ENCODE measurements at places on chromosomes 3 and 15.

GRCh38 chr15:28881170-28881569, 4.6 kb upstream of the APBA2 start:
- DNase-seq = no peak

GRCh38 chr3:123122525-123123315, 55.9 kb downstream of the PDIA5 start:
- no peak for DNase-seq

DNA sequence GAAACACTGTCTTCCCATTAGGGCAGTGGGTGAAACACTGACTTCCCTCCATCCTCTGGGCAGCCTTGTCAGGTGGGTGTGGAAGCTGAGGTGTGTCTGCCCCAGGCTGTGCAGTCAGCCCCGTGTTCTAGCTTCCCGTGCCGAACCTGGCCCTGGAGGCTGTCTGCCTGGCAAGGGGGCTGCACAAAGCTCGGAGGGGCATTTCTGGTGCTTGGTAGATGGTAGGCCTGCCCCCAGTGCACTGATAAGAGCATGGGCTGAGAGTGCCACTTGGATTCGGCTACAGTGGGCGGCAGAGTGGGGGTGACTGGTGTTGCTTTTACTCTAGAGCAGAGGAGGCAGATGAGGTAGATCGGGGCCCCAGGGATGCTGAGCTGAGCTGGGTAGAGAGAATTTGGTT, 21.3 kb downstream of the IGF1R start:
- no peak for DNase-seq

DNA sequence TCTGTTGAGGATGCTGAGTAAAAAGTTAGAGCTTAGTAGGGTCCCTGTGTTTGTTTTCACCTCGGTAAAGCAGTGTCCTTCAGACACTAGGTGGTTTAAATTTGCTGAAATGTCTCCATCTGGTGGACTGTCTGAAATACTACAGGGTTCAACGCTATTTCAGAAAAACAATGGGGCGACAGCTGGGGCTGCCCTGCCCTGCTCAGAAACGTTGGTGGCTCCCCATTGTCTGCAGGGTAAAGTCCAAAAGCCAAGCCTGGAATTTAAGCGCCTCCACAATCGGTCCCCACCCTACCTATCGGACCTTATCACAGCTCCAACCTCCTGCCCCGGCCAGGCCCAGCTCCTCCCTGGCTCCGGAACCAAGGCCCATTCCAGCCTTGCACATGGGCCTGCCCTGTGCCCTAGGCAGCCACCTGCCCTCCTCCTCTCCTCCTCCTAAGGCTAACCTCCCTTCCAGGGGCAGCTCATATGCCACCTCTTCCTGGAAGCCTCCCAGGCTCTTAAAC, 4.3 kb upstream of the TSEN2 start:
- no peak for DNase-seq

- DNase-seq = no peak
Measured at GRCh38 chr3:159779883-159780282, 208.8 kb upstream of the IL12A start.

DNA sequence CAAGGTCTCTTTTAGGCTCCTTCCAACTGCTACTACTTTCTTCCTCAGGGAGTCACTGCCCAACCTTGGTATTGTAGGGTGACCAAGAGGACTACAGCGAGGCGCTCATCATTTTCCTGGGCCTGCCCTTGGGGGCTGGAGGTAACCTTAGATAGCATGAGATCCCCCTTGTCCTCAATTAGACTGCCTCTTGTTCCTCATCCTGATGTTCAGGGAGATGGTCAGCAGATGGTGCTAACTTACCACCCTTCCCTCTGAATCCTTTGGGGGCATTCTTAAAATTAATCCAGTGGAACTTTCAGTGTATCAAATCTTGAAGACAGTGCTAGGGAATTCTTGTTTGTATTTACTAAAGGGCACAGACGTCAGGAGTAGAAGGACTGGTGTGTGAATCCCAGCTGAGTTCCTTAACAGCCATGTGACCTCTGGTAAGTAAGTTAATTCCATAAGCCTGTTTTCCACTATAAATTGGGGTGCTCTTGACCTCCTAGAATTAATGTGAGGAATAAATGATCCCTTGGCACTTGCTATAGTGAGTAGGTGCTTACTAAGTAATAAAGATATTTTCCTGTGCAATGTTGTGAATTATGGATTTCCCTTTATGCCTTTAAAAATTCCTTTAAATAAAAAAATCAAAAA, 4.1 kb upstream of the CLPX start:
- no peak for DNase-seq

GRCh38 chr3:197424266-197424665, 125.9 kb upstream of the DLG1 start:
- no peak for DNase-seq

DNA sequence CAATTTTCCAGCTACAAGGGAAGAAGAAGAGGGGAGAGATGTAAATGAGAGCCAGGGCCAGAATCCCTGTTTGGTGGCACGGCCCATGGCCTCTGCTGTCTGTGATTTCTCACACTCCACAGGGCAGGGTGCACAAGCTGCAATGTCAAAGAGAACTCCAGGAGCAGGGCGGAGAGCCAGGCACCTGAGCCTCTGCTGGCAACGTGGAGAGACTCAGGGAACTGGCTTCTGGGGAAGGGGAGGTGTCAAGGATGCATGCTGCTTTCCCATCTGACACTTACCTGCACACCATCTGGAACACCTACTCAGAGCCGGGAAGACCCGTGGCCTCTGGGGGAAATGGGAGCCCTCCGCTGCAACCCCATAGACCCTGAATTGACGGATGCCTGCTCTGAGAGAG, 507.5 kb upstream of the NR2F2 start:
- no peak for DNase-seq

GRCh38 chr3:141371882-141372281, 3.6 kb downstream of the ZBTB38 start:
- no peak for DNase-seq

GRCh38 chr3:98779541-98780335, 16.6 kb downstream of the ST3GAL6 start:
- no peak for DNase-seq

- DNase-seq = no peak
Measured at GRCh38 chr3:57006179-57006657, 54.2 kb upstream of the SPATA12 start.

DNA sequence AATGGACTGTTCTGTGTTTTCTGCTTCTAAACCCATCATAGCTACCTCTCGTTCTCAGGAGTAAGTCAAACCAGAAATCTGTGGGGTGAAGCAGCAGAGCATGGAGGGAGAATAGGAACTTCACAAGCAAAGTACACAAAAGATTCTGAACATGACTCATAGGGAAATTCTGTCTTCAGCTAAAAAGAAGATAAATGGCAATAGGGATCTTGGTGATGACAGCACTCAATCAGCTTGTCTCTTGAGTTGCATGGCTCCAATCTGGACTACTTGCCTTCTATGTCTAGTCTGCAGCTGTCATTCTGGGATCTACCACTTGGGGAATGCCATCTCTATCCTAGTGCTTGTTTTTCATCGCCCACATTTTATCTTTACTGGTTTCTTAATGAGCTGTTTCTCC, 13.5 kb upstream of the GRAMD1C start:
- no peak for DNase-seq

DNA sequence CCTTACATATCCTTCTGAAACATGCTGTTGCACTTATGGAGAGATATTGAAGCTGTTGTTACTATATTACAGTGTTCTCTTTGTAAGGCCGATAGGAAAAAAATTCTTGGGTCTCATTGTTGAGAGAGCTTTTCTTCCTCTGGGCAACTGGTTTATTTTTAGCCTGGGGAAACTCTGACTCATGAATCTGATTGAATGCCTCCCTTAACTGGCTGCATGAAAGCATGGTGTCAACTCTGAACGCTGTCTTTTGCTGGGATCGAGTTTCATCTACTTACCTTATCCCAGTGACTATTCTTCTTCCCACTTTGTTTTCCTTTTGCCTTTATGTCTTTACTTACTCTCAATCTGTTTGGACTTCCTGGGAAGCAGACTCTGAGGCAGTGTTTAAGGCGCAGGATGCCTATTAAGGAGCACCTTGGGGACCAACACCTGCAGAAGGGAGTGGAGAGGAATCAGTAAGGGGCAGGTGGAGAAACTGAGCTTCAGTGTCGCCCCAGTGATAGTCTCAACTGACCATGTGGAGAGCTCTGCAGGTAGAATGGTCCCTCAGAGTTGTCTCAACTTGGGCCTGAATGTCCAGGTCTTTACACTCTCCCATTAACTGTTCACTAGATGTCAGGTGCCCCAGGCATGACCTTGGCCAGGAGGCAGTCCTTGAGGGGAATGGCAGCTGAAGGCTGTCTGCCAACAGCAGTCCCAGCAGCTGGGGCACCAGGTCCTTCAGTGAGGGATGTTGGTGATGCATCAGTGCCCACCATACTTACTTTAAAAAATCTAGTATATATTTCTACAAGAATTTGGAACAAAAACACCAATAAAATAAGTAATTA, 88.9 kb upstream of the CCNL1 start:
- no peak for DNase-seq

DNA sequence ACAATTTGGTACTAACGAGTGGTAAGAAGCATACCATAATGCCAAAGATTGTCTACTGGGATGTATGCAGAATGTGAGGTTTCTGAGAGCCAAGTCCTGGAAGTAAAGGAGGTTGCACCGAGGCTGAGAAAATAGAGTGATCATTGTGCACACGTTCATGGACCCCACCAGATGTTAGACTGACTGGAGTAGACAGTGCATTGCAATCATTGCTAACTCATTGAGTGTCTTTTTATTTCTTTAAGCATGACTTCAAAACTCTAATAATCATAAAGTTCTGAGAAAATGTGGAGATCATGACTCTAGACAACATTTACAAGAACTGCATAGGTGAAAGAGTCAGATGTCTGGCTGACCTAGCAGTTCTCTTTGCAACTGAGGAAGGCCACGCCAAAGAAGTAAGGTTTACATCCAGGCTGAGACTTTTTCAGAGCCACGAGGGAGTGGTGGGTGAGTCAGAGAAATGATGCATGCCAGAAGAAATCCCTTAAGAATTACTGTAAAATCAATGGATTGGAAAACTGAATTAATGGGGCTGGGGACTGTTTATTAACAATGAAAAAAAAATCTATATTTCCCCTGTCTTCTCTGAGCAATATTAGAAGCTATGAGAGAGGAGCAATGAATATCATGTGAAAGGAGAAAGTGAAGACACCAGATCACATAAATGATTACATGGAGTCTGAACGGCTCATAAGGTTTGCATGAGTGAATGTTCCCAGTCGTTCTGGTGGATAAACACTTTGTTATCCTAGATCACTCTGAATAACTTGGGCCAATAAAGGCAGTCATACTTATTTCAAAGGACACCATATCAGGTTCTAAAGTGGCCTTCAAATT, 76.0 kb upstream of the SLC25A26 start:
- no peak for DNase-seq

- DNase-seq = no peak
Measured at GRCh38 chr3:159831466-159831865, 157.2 kb upstream of the IL12A start.

DNA sequence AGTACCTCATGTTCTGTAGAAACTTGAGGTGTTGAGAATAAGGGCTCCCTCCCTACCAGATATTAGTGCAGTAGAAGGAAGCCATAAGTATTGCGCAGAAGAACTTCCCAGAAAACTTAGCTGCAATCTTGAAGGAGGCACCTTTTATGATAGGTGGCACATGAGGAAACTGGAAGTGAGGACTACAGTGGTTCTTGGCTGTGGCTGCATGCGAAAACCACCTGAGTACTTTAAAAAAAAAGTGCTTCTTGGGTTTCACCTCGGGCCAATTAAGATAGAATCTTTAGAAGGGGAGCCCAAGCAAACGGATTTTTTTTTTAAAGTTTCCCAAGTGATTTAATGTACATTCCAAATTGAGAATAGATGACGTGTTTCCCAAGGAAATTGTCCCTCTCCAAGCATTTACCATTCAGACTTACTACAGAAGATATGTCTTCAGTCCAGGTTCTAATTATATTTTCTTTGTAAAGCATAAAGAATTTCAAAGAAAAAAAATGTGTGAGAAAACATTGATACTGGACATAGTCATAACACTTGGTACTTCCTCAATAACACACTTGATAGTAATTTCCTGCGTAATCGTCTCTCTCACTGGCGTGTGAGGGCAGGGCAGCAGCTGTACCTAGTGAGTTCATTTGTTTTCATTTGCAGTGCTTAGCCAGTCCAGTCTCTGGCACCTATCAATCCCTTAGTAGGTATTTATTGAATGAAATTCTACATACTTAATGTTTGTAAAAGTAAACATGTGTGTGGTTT, 12.3 kb upstream of the NR1I2 start:
- no peak for DNase-seq

DNA sequence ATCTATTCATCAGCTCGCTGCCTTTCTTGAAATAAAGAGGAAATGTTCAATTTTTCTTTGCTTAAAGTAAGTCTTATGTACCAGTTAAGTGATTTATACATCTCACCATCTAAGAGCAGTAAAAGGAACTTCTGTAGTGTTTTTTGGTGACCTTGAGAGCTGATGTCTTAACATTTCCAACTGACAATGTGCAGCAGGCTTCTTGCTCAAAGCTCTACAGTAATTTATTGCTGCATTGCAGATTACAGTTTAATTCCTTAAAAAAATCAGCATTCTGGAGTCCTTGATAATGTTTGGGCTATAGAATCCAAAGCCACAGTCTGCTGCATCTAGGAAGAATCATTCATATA, 61.6 kb downstream of the DIPK2A start:
- no peak for DNase-seq

DNA sequence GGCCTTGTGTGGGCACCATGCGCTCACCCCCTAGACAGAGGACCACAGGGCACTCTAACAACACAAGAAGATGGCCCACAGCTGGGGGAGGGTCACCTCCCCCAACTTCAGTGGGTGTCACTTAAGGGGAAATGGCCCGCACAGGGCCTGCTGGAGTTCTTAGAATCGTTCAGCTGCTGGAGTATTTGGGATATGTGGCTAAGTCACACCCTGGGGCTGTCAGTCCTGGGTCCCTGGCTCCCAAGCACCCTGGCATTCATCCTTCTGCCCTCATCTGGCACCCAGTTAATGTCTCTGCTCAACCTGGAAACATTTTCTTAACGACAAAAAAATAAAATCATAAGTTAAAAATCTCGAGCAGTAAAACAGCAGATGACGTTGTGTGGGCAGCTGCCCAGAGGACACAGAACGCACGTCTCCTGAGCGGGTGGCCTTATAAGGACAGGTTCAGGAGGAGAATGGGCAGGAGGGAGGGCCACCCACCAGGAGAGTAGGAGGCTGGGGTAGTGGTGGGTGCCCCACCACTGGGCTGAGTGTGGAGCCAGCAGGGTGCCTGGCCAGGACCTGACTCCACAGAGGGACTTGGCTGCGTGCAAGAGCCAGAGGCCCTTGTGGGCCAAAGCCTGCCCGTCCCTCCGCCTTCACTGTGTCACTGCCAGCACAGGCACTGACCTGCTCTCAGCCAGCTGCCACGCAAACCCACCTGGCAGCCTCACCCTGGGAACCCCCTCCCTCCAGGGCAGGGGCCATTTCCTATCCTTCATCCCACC, 11.5 kb downstream of the KBTBD13 start:
- no peak for DNase-seq

- no peak for DNase-seq
Measured at GRCh38 chr3:187735837-187736236, 9.4 kb downstream of the BCL6 start.

Measured in stimulated activated CD4-positive, alpha-beta T cell treated with anti-CD3 and anti-CD28 coated beads, Interleukin-1b, Interleukin-23, amount 100 ng/mL, for 1 hour (primary cell).